MCF 10A (cell line): ENCODE measurements at places on chromosomes 6 and 20.

GRCh38 chr6:167330750-167331149 is 5.9 kb downstream of the TTLL2 start:
- H3K4me1 ChIP-seq, result no peaks in the 10 kb centered on the region
- no peak overlapping the region for H3K4me3 ChIP-seq
- no peak for DNase-seq
- H3K27me3 ChIP-seq, result peaks cover 25% of the 10 kb centered on the region

DNA sequence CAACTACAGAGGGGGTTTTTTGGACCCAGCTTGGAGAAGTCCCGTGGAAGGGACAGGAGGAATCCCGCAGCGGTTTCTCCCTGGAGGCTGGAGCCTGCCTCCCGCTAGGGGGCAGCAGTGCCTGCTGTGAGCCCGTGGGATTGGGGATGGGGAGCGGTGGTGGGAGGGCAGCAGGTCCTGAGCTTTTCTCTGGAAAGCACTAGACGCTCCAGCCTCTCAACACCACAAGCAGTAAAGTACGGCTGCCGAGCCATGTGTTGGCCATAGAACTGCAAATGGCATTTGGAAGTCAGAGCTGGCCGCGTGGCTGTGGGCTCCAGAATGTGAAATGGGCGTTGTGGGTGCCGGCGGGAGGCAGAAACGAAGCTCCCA is 47.8 kb downstream of the GMPR start:
- H3K36me3 ChIP-seq, result no peaks in the 10 kb centered on the region
- H3K27ac ChIP-seq, result no peak overlapping the region

GRCh38 chr20:61391812-61392520 is 139.9 kb downstream of the CDH4 start:
- H3K4me1 ChIP-seq, result peaks cover 16% of the 10 kb centered on the region
- H3K27ac ChIP-seq, result no peak overlapping the region
- no peak overlapping the region for H3K4me3 ChIP-seq
- H3K36me3 ChIP-seq, result no peaks in the 10 kb centered on the region
- DNase-seq, result no peak
- no peaks in the 10 kb centered on the region for H3K27me3 ChIP-seq

GRCh38 chr6:117494694-117495318 is 12.3 kb downstream of the DCBLD1 start:
- H3K4me3 ChIP-seq, result peak overlapping the region; percentile 11
- no peaks in the 10 kb centered on the region for H3K27me3 ChIP-seq
- H3K36me3 ChIP-seq, result peaks cover 6% of the 10 kb centered on the region
- peaks cover 53% of the 10 kb centered on the region for H3K4me1 ChIP-seq
- DNase-seq, result no peak

DNA sequence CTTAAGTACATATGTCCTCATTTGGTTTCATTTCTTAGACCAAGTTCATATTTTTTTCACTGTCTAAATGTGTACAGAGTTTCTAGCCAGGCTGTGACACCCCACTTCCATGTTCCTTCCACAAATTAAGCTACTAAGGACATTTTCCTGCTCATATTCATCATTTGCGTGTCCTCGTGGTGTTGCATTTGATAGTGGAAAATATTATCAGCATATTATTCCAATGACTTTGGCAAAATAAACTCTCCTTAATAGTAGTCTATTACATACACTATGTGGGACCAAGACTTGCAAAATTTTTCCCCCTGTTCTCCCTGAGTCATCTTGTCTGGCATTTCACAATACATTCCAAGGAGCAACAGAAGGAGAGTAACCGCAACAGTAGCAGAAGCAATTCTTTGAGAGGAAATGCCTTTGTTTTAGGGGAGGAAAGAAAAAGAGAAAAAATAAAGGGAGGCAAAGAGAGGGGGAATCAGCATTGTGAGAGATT is 599.2 kb downstream of the COL12A1 start:
- DNase-seq, result peak; percentile 94
- H3K27me3 ChIP-seq, result no peaks in the 10 kb centered on the region
- peaks cover 39% of the 10 kb centered on the region for H3K4me1 ChIP-seq
- H3K4me3 ChIP-seq, result peak overlapping the region; percentile 15
- H3K36me3 ChIP-seq, result no peaks in the 10 kb centered on the region

GRCh38 chr6:7993399-7993798 is 70.8 kb downstream of the BLOC1S5 start:
- peaks cover 20% of the 10 kb centered on the region for H3K4me1 ChIP-seq
- no peaks in the 10 kb centered on the region for H3K27me3 ChIP-seq
- no peak overlapping the region for H3K27ac ChIP-seq
- no peak for DNase-seq

- peaks cover 44% of the 10 kb centered on the region for H3K36me3 ChIP-seq
- peaks cover 4% of the 10 kb centered on the region for H3K4me1 ChIP-seq
- no peak overlapping the region for H3K4me3 ChIP-seq
- H3K27ac ChIP-seq, result no peak overlapping the region
These were observed 32.9 kb downstream of the PKIG start for GRCh38 chr20:44615169-44615791.

DNA sequence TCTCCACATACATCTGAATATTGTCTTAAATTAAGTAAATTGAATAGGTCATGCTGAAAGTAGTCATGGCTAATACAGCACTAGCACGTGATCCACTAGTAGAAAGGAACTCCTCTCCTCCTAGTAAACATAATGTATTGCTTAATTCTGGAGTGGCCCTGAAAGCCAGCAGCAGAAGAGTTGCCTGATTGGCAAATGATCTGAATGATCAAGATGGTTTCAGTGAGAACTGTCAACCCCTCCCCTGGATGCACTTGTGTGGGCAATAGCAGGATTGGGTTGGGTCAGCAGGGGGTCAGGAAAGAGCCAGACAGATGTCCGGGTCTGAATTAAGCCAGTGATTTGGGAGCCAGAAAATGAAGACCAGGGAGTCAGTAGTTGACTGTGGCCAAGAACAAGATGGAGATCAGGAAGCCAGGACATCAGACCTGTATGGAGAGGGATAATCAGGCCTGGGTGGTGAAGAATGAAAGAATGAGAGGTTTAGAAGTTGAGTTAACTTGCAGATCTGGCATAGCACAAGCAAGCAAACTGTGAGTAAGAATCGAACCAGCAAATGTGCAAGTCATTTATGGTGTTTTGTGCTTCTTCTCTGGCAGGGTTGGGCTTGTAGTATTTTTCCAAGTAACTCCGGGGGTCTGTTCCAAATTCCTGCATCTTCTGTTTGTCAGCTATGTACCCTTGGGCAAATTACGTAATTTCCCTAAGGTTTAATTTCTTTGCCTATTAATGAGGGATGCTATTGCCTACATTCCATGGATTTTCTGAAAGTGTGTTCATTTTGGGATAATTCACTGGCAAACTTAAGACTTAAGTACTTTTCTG is 304.9 kb downstream of the CD109 start:
- H3K4me1 ChIP-seq, result peaks cover 4% of the 10 kb centered on the region
- no peaks in the 10 kb centered on the region for H3K27me3 ChIP-seq
- peak; percentile 8 for DNase-seq
- no peak overlapping the region for H3K27ac ChIP-seq

- no peaks in the 10 kb centered on the region for H3K4me1 ChIP-seq
- H3K36me3 ChIP-seq, result no peaks in the 10 kb centered on the region
- H3K4me3 ChIP-seq, result no peak overlapping the region
- no peak overlapping the region for H3K27ac ChIP-seq
- DNase-seq, result peak; percentile 51
These were observed 8.9 kb upstream of the MLN start for GRCh38 chr6:33812669-33813068.

- H3K27me3 ChIP-seq, result no peaks in the 10 kb centered on the region
- H3K36me3 ChIP-seq, result peaks cover 28% of the 10 kb centered on the region
- H3K27ac ChIP-seq, result peak overlapping the region; percentile 55
- peak overlapping the region; percentile 45 for H3K4me3 ChIP-seq
These were observed 4.5 kb downstream of the SOX12 start for GRCh38 chr20:329851-330232.

GRCh38 chr6:78810146-78810545 is 57.2 kb upstream of the IRAK1BP1 start:
- H3K36me3 ChIP-seq, result peaks cover 6% of the 10 kb centered on the region
- H3K27me3 ChIP-seq, result no peaks in the 10 kb centered on the region
- DNase-seq, result peak; percentile 81

- no peak for DNase-seq
- no peaks in the 10 kb centered on the region for H3K27me3 ChIP-seq
- no peaks in the 10 kb centered on the region for H3K36me3 ChIP-seq
These were observed 117.5 kb upstream of the KCNK16 start for GRCh38 chr6:39440039-39440426.

DNA sequence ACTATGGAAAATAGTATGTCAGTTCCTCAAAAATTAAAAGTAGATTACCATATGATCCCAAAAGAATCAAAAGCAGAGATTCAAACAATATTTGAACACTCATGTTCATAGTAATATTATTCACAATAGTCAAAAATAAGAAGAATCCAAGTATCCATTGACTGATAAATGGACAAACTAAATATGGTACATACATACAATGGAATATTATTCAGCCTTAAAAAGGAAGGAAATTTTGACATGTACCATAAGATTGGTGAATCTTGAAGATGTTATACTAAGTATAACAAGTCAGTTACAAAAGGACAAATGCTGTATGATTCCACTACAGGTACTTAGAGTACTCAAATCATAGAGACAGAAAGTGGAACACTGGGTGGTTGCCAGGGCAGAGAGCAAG is 88.3 kb upstream of the TMEM30A start:
- H3K4me1 ChIP-seq, result no peaks in the 10 kb centered on the region
- DNase-seq, result no peak
- no peaks in the 10 kb centered on the region for H3K36me3 ChIP-seq
- H3K27ac ChIP-seq, result no peak overlapping the region

DNA sequence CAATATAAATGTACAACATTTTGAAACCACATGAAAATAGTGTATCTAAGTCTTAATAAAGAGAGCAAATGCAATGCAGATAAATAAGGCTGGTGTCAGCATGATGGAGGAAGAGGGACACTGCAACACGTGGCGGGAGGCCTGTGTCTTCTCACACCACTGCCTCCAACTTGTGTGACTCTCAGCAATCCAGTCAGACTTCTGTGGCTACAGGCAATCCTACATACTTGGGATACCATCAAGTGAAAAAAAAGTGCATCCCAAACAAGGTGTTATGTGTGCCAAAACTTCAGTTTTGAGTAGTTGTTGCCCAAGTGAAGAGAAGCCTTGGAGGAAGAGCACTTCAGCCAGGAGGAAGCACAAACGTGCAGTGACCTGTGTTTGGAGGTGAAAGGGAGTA is 68.6 kb downstream of the PKIB start:
- H3K4me1 ChIP-seq, result peaks cover 9% of the 10 kb centered on the region
- no peak for DNase-seq
- no peak overlapping the region for H3K4me3 ChIP-seq
- H3K36me3 ChIP-seq, result no peaks in the 10 kb centered on the region
- no peaks in the 10 kb centered on the region for H3K27me3 ChIP-seq
- H3K27ac ChIP-seq, result no peak overlapping the region

- no peaks in the 10 kb centered on the region for H3K27me3 ChIP-seq
- H3K27ac ChIP-seq, result no peak overlapping the region
- H3K36me3 ChIP-seq, result no peaks in the 10 kb centered on the region
- no peak overlapping the region for H3K4me3 ChIP-seq
- DNase-seq, result no peak
- H3K4me1 ChIP-seq, result no peaks in the 10 kb centered on the region
These were observed 196.7 kb upstream of the KCNQ5 start for GRCh38 chr6:72425003-72425681.

DNA sequence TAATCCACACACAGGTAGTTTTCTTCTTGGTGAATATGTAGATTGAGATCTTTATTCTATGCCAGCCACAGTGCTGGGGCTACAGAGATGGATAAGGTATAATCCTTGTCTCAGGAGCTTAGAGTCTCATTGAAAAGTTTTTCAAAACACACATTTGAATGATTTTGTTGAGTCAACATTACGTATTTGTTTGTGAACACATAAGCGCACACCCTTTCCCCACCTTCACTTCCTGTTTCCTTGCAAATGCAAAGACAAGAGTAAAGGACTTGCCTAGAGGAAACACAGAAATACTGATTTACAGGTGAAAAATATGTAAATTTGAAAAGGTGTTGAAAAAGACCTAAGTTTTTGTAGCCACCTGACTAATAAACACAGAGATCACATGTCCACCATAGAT is 27.8 kb downstream of the VAPB start:
- no peak for DNase-seq
- no peak overlapping the region for H3K27ac ChIP-seq
- peaks cover 38% of the 10 kb centered on the region for H3K36me3 ChIP-seq
- H3K4me1 ChIP-seq, result peaks cover 9% of the 10 kb centered on the region
- no peaks in the 10 kb centered on the region for H3K27me3 ChIP-seq

DNA sequence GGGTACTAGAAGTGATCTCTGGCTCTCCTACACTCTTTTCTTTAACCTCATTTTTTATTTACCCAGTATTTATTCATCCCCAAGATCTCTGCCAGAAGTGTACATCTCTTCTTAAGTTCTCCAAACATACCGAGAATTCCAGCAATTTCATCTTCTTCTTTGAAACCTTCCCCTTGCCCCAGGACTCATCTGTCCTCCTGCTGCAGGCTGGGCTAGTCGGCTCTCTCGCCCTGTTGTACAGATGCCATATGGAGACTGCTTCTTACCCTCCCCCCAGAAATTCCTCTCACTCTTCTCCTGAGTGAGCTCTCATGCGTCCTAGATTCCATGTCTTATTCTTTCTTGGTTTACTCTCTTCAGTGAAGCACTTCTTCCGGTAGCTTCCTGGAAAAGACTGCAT is 21.9 kb upstream of the PNRC1 start:
- H3K27me3 ChIP-seq, result no peaks in the 10 kb centered on the region
- H3K4me3 ChIP-seq, result no peak overlapping the region
- no peak for DNase-seq
- no peak overlapping the region for H3K27ac ChIP-seq
- H3K4me1 ChIP-seq, result peaks cover 5% of the 10 kb centered on the region

DNA sequence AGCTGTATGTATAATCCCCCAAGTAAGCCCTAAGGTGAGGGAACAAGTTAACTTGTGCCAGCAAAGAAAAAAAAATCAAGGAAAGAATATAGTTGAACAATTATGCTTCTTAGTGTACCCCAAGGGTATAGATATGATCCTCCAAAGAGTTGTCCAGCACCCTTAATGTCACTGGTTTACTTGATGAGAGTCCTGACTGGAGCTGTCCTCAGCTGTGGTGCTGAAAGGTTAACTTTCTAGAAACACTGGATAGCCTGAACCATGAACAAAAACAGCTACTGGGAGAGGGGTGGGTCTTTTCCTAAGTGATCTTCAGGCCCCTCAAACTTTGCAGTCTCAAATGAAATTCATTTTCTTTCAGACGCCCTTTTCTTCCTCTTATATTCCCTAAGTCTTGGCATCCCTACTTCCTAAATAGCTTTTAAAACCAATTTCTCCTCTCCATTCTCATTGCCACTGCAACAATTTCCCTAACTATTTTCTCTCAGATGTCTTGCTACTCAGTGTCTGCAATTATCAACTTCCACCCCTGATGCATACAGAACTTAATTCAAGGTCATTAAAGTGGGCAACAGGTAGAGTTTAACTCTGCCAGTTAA is 83.5 kb upstream of the PROKR2 start:
- peak; percentile 54 for DNase-seq
- peaks cover 41% of the 10 kb centered on the region for H3K27me3 ChIP-seq
- H3K4me1 ChIP-seq, result no peaks in the 10 kb centered on the region
- no peak overlapping the region for H3K4me3 ChIP-seq

GRCh38 chr6:47342824-47343223 is 33.1 kb upstream of the TNFRSF21 start:
- H3K4me3 ChIP-seq, result no peak overlapping the region
- peaks cover 14% of the 10 kb centered on the region for H3K27me3 ChIP-seq
- peaks cover 6% of the 10 kb centered on the region for H3K36me3 ChIP-seq
- no peak overlapping the region for H3K27ac ChIP-seq
